ENCODE measurements at places on chromosomes 6 and 20.
A peak's percentile ranks its signal among the peaks of the same experiment; 100 is the strongest.

- DNase-seq, result no peak
Measured at GRCh38 chr20:6959900-6960312, 192.4 kb downstream of the BMP2 start.

GRCh38 chr20:53839423-53840176 is 230.8 kb downstream of the BCAS1 start:
- peak; percentile 19 for DNase-seq

- DNase-seq, result no peak
Measured at GRCh38 chr6:33428224-33428965, 8.5 kb downstream of the SYNGAP1 start.

- DNase-seq, result no peak
Measured at GRCh38 chr6:54404791-54405190, 96.5 kb downstream of the TINAG start.

- DNase-seq, result no peak
Measured at GRCh38 chr6:82761674-82762345, 303.8 kb downstream of the UBE3D start.

GRCh38 chr20:21397341-21398108 is at the start of gene NKX2-4:
TSS of gene NKX2-4 (minus strand) at chr20:21397526. CDS start at chr20:21397399, 127 bp downstream.
- DNase-seq, result no peak

DNA sequence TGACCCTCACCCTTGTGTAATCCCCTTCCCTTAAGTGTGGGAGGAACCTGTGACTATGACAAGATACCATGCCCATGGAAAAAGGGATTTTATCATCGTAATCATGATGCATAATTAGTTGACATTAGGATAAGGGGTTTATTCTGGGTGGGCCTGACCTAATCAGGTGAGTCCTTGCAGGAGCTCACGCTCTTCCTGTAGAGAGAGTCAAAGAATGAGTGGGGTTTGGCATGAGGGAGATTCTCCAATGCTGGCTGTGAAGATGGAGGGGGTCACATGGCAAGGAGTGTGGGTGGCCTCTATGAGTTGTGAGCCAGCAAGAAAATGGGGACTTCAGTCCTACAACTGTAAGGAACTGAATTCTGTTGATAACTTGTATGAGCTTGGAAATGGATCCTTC is 342.0 kb upstream of the TSHZ2 start:
- DNase-seq, result no peak

- no peak for DNase-seq
Measured at GRCh38 chr6:11459079-11459610, 78.4 kb upstream of the TMEM170B start.

DNA sequence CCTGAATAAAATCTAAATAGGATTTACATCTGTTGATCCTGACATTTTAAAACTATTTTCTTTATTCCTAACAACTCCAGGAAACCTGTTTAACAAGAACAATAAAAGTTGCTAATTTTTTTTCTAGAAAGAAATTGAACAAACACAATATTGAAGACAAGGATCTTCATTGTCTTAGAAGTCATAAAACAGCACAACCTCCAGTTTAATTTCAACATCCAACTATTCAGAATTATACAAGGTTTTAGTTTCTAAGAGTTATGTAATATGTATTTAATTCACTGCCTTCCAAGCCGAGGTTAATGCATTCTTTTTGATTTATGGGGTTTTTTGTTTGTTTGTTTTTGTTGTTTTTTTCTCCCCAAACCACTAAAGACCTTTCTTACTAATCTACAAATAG is 7.2 kb downstream of the BMP5 start:
- no peak for DNase-seq

GRCh38 chr20:39381595-39381994 is 419.5 kb downstream of the DHX35 start:
- DNase-seq, result no peak

DNA sequence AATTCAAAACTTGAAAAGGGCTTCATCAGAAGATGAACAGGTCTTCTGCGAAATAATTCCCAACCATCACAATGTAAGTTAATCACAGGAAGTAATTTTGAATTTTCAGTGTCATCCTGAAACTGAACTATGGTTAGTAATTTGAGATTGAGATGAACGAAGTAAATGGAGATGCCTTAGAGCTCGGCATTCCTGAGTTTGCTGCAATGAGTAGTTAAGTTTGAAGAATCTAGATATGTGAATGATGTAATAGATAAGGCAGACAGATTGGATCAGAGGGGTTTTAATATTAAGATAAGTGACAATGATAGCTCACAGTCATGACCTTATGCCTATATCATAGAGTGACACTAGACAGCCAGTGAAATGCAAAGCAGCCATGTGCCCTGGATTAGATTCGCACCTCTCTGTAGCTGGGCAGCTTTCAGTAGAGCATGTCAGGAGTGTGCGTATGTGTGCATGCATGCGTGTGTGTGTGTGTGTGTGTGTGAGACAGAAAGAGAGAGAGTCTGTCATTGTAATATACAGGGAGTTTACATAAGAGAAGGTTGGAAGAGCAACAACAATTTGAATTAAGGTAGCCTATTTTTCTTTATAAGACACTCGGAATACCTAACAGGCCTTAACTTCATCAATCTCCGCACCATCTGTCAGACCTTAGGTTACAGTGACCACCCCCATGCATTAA is 233.0 kb downstream of the GMPR start:
- DNase-seq, result no peak

- no peak for DNase-seq
Measured at GRCh38 chr6:44477293-44477894, 89.9 kb downstream of the CDC5L start.

DNA sequence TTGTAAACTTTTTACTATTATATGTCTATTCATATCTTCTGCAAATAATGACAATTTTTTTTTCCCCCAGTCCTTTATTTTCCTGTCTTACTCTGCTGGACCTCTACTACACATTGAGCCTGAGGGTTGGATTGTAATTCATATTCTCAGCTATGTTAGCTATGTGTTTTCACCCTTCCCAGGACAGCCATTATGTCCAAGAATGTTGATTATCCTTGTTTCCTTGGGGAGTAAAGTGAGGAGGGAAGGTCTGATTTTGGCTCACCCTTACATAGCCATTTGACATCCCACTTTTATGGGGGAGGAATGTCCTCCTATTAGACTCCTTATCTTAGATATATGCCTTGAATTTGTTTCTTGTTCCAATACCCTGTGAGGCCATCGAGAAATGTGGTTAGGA is 17.6 kb upstream of the TBC1D32 start:
- DNase-seq, result no peak

GRCh38 chr20:57061051-57061900 is 205.2 kb downstream of the BMP7 start:
- DNase-seq, result no peak

DNA sequence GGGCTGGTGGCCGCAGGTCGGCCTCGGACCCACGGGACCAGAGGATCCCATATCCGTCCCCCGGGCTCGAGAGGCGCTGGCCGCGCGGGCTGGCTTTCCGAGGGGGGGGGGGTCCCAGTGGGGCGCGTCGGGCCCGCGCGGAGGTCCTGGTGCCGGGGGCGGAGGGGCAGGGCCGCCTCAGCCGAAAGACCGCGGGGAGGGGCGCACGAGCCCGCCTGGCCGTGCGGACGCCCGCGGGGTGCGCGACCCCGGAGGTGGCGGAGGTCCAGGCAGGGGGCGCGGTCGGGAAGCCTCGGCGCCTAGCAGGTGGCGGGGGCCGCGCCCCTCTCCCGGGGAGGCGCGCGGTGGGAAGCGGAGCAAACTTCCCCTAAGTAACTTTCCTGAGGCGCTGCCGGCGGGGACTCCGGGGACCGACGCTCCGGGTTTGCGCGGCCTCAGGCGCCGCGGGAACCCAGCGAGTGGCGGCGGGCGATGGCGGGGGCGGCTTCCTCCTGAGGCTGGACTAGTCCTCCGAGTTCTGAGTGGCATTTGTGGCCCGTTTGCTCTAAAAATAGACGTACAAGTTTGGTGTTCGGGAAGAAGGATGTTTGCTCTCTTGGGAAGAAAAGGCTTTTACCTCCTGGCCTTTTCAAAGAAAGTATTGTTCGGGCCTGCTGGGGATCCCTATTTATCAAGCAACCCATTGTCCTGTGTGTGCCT is 26.5 kb upstream of the BTBD3 start:
- no peak for DNase-seq

DNA sequence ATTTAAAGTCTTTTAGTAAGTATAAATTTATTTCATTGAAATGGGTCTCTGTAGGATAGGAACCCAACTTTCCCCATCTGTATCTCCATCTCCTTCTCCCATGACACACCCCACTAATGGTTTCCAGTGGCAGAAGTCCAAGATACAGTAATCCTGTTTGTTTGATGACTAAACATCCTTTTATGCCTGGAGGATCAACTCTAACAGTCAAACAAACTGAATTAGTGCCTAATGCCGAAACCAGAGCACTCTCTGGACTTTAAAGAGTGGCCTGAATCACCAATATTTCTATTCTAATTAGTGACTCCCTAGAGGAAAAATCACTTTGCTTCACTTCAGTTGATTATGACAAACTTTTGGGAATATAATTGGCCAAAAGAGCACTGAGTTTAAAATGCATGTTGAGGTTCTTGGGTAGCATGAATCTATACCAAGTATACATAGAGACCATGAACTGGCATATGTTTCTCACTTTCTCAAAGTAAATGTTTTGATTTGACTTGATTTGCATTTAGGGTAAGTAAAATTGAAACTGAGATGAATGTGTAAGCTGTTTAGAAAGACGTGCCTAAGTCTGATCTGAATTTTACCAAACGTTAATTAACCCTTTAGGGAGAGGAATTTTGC is 776.4 kb upstream of the NRSN1 start:
- DNase-seq, result no peak

DNA sequence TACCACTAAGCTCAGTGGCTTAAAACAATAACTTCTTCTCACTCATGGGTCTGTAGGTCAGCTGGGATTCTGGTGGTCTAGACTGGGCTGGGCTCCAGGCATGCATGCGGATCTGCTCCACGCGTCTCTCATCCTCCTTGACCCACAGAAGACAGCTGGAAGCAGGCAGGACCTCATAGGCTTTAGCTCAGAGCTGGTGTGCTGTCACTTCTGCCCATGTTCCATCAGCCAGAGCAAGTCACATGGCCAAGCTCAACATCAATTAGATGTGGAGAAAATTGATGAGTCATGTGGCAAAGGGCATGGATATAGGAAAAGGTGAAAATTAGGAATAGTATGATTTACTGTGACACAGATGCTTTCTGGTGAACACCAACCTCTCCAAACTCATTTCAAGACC is 57.4 kb upstream of the PSMF1 start:
- DNase-seq, result no peak

- DNase-seq, result no peak
Measured at GRCh38 chr20:761418-762381, 6.6 kb downstream of the SLC52A3 start.
